ENCODE measurements at places on chromosomes 16 and 17.

- no peak for DNase-seq
Observed at GRCh38 chr17:45672301-45672700, 111.8 kb upstream of the CRHR1 start.

DNA sequence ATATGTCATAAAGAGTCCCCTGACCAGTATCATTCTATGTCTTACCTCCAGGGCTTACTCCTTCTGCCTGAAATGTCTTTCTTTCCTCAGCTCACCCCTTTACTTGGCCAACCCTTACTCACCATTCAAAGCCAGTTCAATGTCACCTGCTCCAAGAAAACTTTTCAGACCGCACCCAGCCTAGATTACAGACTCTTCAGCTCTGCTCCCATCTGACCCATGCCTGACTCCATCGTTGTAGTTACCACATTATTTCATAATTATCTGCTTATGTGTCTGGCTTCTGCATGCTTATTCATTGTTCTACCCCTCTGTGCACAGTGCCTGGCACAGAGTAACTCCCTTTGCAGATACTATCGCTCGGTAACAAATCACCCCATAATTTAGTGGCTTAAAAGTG is 62.5 kb upstream of the TOB1 start:
- no peak for DNase-seq

DNA sequence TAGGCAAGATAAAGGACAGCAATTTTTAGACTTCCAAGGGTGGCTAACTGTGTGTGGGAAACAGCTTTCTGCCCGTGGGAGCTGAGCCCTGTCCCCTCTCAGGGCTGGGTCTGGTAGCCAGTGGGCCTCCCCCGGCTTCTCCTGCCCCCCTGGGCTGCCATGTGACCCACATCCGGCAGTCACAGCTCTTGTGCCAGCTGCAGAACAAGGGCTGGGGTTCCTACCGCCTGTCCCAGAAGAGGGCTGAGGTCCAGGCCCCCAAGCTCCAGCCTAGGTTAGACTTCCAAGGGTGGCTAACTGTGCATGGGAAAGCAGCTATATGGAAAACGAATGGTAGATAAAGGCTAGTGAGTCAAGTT is 6.1 kb downstream of the GAST start:
- DNase-seq, result no peak

DNA sequence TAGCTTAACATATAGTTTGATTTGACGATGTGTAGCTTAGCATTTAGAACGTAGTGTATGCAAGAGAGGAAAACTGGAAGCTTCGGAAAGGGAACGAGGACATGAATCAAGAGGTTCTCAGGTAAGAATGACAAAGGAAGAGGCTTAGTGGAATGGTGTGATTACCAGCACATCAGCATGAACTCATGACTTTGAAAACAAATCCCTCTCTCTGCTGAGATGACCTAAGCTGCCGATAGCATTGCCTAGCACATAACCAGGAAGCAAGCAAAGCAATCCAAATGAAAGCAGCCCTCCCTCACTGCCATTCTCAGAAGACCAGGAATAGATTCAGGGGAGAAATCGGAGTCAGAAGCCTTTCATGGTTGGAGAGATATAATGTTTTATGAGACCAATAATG is 51.3 kb upstream of the CCL1 start:
- DNase-seq, result no peak

DNA sequence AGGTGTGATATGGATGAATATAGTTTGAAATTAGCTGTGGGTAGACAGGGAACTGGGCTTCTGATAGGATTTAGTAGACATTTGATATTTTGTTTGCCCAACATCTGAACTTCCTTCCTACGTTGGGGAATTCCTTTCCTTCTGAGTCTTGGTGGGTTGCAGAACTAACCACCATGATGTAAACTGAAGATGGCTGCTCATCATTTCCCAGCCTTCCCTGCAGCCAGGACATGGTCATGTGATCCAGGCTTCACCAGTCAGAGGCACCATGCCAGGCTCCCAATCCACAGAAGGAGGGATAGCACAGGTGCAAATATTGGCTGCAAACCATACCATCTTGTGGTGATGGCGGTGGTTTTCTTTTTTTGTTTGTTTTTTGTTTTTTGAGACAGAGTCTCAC is 57.4 kb downstream of the EMP2 start:
- no peak for DNase-seq

DNA sequence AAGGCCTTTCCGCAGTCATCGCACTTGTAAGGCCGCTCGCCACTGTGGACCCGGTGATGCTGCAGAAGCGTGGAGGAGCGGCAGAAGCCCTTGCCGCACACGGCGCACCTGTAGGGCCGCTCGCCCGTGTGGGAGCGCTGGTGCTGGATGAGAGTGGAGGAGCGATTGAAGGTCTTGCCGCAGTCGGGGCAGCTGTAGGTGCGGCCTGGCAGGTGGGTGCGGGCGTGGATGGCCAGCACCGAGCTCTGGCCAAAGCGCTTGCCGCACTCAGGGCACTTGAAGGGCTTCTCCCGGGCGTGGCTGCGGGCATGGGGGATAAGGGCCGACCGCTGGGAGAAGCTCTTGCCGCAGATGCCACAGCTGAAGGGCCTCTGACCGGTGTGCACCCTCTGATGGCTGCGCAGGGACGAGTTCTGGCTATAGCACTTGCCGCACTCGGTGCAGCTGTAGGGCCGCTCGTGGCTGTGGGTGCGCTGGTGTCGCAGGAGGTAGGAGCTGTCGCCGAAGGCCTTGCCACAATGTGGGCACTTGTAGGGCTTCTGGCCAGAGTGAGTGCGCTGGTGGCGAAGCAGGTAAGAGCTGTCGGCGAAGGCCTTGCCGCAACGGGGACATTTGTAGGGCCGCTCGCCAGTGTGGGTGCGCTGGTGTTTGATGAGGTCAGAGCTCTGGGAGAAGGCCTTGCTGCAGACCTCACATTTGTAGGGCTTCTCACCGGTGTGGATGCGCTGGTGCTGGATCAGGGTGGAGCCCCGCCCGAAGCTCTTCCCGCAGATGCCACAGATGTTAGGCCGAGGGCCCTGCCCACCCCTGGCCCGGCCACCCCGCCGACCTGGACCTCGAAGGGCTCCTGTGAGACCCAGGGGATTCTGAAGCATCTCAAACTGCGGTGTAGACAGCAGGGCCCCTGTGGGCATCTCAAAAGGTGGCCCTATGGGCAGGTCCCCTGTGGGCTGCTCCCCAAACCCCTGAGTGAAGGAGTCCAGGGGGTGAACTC is 1.5 kb downstream of the ZNF768 start:
- no peak for DNase-seq

GRCh38 chr17:77544347-77545110 is 403.8 kb downstream of the SEC14L1 start:
- DNase-seq, result no peak

- DNase-seq, result no peak
Observed at GRCh38 chr17:81234940-81235821, 3.7 kb downstream of the TEPSIN start.
